ENCODE measurements at places on chromosomes 5 and 9.

- DNase-seq, result no peak
Measured at GRCh38 chr5:159342840-159343239, 12.6 kb upstream of the IL12B start.

DNA sequence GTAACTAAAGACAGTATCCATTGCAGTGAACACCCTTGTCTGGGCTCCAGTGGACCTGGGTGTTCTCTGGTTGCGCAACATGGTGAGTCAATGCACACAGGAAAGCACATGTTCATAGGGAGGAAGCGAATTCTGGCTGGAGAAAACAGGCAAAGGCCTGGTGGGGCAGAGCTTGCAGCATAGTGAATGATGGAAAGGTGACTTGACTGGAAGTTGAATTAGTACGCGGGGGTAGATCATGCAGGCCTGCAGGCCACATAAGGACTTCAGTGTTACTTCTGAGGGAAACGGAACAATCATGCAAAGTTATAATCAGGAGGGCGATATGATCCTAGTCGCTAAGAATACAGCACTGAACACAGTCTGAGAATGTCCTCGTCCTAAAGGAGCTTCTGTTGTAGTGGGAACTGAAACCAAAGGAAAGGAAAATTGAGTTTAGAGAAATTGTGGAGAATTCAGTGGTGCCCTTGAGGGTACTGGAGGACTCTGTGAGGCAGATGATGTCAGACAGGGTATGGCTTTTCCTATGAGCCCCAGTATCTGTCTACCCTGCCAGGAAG, 71.9 kb upstream of the RANBP3L start:
- no peak for DNase-seq

GRCh38 chr5:121164632-121165031, 687.0 kb upstream of the FTMT start:
- no peak for DNase-seq

DNA sequence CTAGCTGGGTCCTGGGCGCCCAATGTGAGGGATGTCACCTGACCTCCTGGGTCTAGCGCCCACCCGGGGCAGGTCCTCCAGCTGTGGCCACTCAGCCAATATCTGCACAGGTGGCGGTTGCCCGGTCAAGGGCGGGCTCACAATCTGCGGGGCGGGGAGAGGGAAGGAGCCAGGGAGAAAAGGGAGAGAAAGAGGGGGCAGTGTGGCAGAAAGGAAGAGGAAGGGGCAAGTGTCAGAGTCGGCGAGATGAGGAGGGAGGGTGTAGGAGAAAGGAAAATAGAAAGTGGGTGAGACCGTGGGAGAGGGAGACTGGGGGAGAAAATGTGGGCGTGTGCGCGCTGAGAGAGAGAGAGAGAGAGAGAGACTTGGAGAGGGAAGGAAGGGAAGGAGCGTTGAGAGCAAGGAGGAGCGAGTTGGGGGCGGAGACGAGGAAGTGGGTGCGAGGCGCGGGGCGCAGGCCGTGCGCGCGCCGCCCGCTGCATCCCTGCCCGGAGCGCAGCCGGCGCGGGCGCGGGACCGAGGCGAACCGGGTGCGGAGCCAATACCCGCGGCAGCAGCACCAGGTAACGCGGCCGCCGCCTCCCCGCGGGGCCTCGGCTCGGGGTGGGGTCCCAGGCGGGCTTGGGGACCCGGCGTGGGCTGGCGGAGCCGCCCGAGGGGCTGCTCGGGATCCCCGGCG, at the start of gene HRH2:
TSS of gene HRH2 (plus strand) at position 479 of the 679 bp plus-strand sequence. CDS start 25,163 bp downstream, outside the sequence.
- DNase-seq, result peak; percentile 78

DNA sequence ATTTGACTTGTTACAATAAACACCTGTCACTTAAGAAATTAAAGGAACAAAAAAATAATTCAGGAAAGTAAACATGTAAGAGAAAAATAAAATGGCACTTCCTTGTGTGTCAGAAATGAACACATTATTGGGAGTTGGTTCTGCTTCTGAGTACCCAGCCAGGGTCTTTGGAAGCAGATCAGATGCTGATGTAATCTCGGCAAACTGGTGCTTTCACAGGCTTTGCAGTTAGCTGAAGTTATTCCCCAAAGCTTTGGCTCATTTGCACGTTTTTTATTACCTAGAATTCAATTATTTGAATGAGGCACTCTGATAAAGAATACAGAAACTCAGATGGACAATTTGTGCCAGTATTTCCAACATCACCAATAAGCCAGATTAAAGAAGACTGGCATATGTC, 10.9 kb downstream of the CDH18 start:
- DNase-seq, result no peak

DNA sequence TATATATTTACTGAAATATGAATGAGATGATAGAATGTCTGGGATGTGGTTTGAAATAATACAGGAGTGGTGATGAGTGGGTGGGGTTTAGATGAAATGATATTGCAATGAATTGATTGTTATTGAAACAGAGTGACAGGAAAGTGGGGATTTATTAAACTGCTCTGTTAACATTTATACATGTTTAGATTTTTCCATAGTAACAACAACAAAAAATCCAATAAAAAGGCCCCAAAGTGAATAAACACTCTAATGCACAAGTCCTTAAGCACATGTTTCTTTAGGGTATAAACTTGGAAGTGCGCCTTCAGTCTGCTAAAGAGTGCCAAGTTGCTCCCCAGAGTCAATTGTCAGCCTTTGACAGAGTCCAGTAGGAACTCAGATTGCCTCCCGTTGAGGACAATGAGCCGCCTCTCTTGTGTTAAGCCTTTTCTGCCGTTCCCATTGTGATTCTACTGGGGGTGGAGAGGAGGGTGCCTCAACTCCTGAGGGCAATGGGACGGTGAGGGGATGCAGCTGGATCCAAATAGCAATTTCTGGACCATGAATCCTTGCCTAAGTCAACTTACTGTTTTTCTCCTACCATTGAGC, 112.3 kb downstream of the SLC28A3 start:
- DNase-seq, result no peak

DNA sequence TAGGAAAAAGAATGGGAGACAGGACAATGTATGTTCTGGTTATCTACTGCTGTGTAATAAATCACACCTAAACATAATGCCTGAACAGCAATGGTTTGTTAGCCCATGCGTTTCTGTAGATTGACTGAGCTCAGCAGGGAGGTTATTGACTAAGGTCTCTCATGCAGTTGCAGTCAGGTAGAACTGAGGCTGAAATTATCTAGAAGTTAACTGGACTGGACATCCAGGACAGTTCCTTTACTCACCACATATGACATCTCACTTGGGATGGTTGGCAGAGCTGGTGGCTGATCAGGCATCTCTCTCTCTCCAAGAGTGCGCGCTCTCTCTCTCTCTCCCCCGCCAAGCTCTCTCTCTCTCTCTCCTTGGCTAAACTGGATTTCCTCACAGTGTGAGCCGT, 8.9 kb upstream of the FOXB2 start:
- no peak for DNase-seq

- no peak for DNase-seq
Measured at GRCh38 chr9:123960366-123960765, 30.4 kb upstream of the DENND1A start.

- no peak for DNase-seq
Measured at GRCh38 chr9:92159058-92159457, 43.8 kb upstream of the SPTLC1 start.

- DNase-seq, result no peak
Measured at GRCh38 chr5:143471666-143472464, 68.4 kb upstream of the NR3C1 start.

GRCh38 chr5:50968356-50969149, 302.1 kb downstream of the PARP8 start:
- no peak for DNase-seq

DNA sequence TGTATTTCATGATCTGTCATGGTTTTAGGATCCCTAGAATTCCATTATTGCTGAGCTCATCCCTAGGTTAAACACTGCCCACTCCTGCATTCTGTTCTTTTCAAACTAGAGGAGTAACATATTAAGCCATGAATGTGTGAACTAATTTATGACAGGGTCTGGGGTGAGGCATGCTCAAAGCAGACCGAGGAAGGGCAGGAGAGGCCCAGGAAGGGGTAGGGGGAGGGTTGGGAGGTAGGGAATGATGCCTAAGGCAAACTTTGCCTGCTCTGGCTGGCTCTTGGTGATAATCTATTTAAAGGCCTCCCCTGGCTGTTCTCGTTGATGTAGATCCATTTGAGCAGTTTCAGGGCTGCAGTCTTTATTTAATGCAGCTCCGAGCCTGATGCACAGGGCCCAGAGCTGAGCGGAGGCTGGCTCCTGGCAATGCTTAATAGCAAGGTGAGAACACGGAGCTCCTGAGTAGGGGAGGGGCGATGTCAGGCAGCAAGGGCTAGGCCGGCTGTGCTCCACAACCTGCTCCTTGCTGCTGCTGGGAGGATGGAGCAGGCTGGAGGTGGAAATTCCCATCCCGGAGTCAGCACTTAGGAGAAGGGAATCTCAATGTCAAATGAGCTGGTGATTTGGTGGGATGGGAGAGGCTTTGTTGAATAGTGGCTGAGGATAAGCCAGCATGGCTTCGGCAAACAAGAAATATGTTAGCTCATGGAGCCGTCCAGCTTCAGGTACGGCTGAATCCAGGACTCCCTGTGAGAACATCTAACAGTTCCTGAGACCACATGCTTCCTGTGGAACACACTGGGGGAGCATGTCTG, 73.2 kb upstream of the UNC5A start:
- DNase-seq, result no peak

GRCh38 chr5:10400411-10400810, 41.3 kb upstream of the ROPN1L start:
- no peak for DNase-seq

DNA sequence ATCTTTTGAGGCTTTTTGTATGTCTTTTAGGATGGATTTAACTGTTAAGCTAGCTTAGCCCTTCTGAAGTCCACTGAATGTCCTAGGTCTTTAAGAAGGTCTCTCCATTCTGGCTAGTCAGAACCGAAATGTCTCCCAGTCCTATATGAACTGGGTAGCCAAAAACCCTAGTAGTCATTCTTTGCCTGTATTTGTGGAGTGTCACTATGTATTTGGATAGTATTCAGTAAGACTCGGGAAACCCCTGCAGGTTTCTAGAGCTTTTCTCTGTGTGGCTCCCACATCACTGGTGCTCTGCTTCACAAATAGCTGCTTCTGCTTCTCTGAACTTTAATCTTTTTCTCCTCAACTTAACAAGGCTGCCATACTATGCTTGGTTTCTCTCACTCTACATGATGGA, 68.0 kb downstream of the RIC1 start:
- DNase-seq, result no peak

GRCh38 chr5:80308526-80308925, 11.3 kb upstream of the SPZ1 start:
- no peak for DNase-seq

Measured in activated CD8-positive, alpha-beta T cell treated with anti-CD3 and anti-CD28 coated beads, Interleukin-2, amount 10 ng/mL, durations not matched to agents 7 days and 5 days (primary cell).